Right lung (tissue), 10 donors: ENCODE measurements at places on chromosomes 7 and 10.

GRCh38 chr7:128799451-128799850, 7.7 kb downstream of the CCDC136 start:
- no peak for DNase-seq

- DNase-seq: no peak
Measured at GRCh38 chr10:79203833-79204232, 135.1 kb downstream of the ZMIZ1 start.

DNA sequence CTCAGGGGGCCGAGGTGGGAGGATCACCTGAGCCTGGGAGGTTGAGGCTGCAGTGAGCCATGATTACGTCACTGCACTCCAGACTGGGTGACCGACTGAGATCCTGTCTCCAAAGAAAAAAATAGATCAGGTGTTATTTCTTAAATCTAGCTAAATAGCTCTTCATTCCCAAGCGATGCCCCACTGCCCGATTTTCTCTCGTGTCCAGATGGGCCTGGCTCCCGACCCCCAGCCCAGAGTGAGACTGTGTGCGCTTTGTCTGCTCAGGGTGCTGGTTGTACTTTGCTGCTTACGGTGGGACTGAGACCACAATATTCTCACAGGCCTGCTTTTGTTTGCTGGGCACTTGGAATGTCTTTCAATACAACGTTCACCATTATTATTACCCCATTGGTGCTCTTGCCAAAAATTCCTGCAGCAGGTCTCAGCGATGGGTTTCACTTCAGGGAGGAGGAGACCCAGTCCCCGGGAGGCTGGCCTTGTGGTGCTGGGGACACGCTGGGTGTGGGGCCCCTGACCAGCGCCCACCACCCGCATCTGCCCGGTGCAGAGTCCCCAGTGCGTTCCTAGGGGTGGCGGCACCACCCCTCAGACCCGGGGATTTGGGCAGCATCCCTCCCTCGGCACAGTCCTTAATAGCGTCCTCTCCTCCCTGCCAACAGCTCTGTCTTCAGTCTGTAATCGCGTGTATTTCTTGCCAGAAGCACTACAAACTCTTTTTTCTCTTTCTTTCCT, 20.4 kb upstream of the DPYSL4 start:
- DNase-seq: no peak

DNA sequence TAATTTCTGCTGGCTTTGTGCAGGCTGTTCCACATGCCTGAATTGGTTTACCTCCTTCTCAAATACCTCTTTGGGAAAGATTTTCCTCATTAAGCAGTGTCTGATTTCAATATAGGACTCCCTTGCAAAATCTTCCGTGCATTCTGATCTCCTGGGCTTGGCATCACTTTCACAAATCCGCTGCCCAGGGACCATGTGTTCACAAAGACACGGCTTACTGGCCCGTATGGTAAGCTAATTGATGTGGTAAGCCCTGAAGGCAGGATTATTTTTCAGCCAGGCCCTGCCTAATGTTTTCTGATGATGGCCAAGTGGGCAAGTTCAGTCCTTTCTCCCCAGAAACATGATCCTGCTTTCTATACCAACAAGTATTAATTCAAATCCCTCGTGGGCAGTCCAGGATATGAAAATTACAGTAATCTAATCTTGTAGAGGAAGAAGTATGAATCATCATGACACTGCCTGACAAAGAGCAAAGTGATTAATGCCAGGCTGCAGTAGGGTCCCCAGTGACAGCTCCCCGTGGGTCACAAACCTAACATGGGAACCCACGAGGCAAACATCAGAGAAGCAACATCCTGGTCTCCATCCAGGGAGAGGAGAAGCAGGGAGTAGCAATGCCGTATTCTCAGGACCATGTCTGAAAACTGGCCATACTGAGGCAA, 11.6 kb upstream of the SVIL start:
- DNase-seq: no peak

- peak; percentile 76 for DNase-seq
Measured at GRCh38 chr10:120929166-120929565, 78.0 kb downstream of the WDR11 start.

- no peak for DNase-seq
Measured at GRCh38 chr10:27710014-27710413, 35.6 kb downstream of the MKX start.

GRCh38 chr7:28237363-28237762, 56.8 kb upstream of the JAZF1 start:
- no peak for DNase-seq

GRCh38 chr7:98211676-98212531, 665 bp downstream of the BHLHA15 start:
- no peak for DNase-seq

DNA sequence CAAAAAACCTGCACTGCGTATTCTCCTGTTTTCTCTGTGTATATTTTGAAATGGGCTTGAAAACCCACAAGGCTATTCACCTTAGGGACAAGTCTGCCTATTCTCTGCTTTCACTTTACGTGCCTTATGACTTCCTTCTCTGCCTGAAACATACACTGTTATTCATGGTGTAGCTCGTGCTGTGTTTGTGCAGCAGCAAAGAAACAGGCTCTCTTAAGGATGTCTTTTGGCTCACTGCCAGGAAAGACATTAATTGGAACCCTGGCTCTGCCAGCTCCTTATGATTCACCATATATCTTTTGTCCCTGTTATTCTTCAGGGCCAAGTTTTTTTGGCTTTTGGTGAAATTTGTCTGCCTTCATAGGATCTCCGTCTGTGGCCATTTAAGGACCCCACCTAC, 92.4 kb downstream of the TMEM106B start:
- DNase-seq: no peak

- DNase-seq: no peak
Measured at GRCh38 chr7:75617634-75618234, 121.0 kb downstream of the HIP1 start.

DNA sequence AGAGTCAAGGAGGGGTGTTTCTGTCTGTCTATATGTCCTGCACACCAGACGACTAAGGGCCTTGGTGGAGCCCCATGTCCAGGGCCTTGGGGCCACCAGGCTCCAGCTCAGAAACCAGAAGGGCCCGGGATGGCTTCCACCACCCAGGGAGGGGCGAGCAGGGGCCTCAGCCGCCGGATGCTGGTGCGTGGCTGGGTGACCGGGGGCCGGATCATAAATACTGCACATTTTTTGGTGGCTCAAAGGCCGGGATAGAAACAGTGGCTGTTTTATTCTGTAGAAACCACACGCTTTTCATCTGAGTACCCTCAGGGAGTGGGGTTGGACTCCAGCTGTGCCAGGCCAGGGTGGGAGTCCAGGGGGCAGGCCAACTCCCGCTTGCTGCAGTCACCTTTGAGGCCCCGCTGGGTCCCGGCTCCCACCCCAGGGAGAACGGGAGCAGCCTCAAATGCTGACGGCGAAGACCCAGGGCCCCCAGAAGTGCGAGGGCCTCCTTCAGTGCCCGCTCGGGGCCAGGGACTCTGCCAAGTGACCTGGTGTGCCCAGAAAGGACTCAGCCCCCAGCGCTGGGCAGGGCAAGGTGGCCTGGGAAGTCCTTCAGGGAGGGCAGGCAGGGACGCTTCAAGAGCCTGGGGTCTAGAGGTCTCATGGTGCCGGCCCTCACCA, 28.2 kb downstream of the PDGFA start:
- no peak for DNase-seq

GRCh38 chr7:14104861-14105260, 115.4 kb upstream of the ETV1 start:
- no peak for DNase-seq

- no peak for DNase-seq
Measured at GRCh38 chr10:43112608-43112961, 25.7 kb upstream of the CSGALNACT2 start.

- DNase-seq: no peak
Measured at GRCh38 chr10:22321924-22322640, 1.2 kb downstream of the BMI1 start.

- no peak for DNase-seq
Measured at GRCh38 chr7:129144834-129145668, 544 bp downstream of the TSPAN33 start.
